Type B pancreatic cell (in vitro differentiated cells): ENCODE measurements at places on chromosomes 11 and 22. TPM values are rescaled to one million over a fixed set of nuclear protein-coding genes. Genes with fewer than 3 reads are reported as not detected.

Gene TBX10
- not detected in 2 replicates for total RNA-seq

Gene UBQLN3
- not detected in 2 replicates for total RNA-seq

Gene RAC2
- 0.24 and 1.2 TPM in 2 replicates for total RNA-seq

Gene RASSF7
- total RNA-seq, result 35.7 and 75.8 TPM in 2 replicates

Gene SPON1
- 14.8 and 31.7 TPM in 2 replicates for total RNA-seq

Gene PELI3
- 17.9 and 25.0 TPM in 2 replicates for total RNA-seq

Gene XKR3
- total RNA-seq, result not detected in 2 replicates

Gene MADD
- total RNA-seq, result 41.1 and 47.7 TPM in 2 replicates

Gene RABL2B
- total RNA-seq, result 54.4 and 60.4 TPM in 2 replicates

Gene MAPK8IP2
- 13.0 and 16.5 TPM in 2 replicates for total RNA-seq

Gene LRRN4CL
- total RNA-seq, result 0.21 and 1.0 TPM in 2 replicates

Gene TNKS1BP1
- 122 and 166 TPM in 2 replicates for total RNA-seq

Gene USP35
- 8.9 and 9.7 TPM in 2 replicates for total RNA-seq

Gene HPX
- 1.5 and 1.9 TPM in 2 replicates for total RNA-seq

Gene ALDH3B2
- 4.8 and 9.4 TPM in 2 replicates for total RNA-seq

Gene SCGB1D2
- not detected in 2 replicates for total RNA-seq

Gene CEP57
- 42.6 and 61.3 TPM in 2 replicates for total RNA-seq

Gene ARHGAP8
- 18.0 and 40.3 TPM in 2 replicates for total RNA-seq

Gene TBC1D10A
- total RNA-seq, result 15.3 and 21.5 TPM in 2 replicates

Gene CLCF1
- 3.2 and 6.7 TPM in 2 replicates for total RNA-seq

Gene IL10RA
- total RNA-seq, result 0.48 and 0.62 TPM in 2 replicates

Gene CYTH4
- not detected in 2 replicates for total RNA-seq

Gene ALG9
- 26.0 and 44.0 TPM in 2 replicates for total RNA-seq
